Calu3 (cell line): ENCODE measurements at places on chromosomes 4 and X. TPM values are rescaled to one million over a fixed set of nuclear protein-coding genes. Genes with fewer than 3 reads are reported as not detected.

- no peak overlapping the region for H3K27ac ChIP-seq
- no peak overlapping the region for H3K4me3 ChIP-seq
- no peaks in the 10 kb centered on the region for H3K36me3 ChIP-seq
- peaks cover 12% of the 10 kb centered on the region for H3K4me1 ChIP-seq
These were observed 4.3 kb downstream of the PNCK start for GRCh38 chrX:153669174-153669890.

- H3K36me3 ChIP-seq: no peaks in the 10 kb centered on the region
- no peak overlapping the region for H3K27ac ChIP-seq
- H3K4me3 ChIP-seq: no peak overlapping the region
- no peaks in the 10 kb centered on the region for H3K4me1 ChIP-seq
These were observed 33.4 kb downstream of the COX18 start for GRCh38 chr4:73036123-73036522.

GRCh38 chr4:114654592-114654991 lies 56.0 kb downstream of the UGT8 start:
- DNase-seq: no peak
- H3K4me1 ChIP-seq: peaks cover 10% of the 10 kb centered on the region
- H3K4me3 ChIP-seq: no peak overlapping the region
- H3K27me3 ChIP-seq: no peaks in the 10 kb centered on the region
- H3K27ac ChIP-seq: no peak overlapping the region

DNA sequence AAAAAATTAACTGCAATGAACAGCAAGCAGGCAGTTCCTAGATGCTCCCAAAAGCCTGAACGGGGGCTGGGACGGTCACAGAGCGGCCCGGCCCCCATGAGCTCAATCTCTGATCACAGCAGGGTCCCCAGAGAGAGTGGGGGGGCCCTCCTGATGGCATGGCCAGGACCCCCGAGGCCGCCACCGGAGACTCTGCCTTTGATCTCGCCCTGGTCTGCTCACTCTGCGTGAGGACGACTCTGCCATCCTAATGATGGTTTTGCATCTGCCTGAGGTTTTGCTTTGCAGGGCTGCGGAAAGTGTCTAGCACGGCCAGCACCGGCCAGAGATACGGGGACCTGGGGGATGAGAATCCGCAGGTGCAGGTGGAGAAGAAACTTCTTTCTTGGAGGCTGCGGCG lies 103.8 kb downstream of the SHOX start:
- no peaks in the 10 kb centered on the region for H3K36me3 ChIP-seq
- no peak overlapping the region for H3K4me3 ChIP-seq
- no peak overlapping the region for H3K27ac ChIP-seq
- no peaks in the 10 kb centered on the region for H3K27me3 ChIP-seq
- no peaks in the 10 kb centered on the region for H3K4me1 ChIP-seq

Gene KCNE5
- total RNA-seq: 0.71 and 1.1 TPM in 2 replicates

GRCh38 chr4:85522277-85522676 lies 47.3 kb downstream of the ARHGAP24 start:
- H3K36me3 ChIP-seq: no peaks in the 10 kb centered on the region
- H3K27me3 ChIP-seq: no peaks in the 10 kb centered on the region
- H3K27ac ChIP-seq: no peak overlapping the region
- H3K4me3 ChIP-seq: no peak overlapping the region
- H3K4me1 ChIP-seq: peaks cover 7% of the 10 kb centered on the region
- no peak for DNase-seq

DNA sequence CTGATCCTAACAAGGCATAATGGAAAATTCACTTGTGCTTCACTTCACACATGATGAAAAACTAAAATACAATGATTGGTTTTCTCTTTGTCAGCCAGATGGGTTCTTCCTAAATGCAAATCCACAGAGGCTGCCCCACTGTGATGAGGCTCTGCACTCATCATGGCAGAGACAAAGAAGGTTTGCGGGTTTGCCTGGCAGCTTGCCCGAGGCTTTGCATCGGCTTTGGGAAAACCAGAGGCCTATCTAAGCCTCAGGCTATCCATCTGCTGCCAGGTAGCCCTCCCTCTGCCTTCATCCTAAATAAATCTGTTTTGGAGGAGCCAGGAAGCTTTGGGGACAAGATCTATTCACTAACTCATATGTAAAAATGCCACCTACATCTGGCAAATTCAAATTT lies 244.2 kb downstream of the PACRGL start:
- no peaks in the 10 kb centered on the region for H3K36me3 ChIP-seq
- no peak overlapping the region for H3K4me3 ChIP-seq

GRCh38 chr4:12573716-12574115 lies 910.4 kb downstream of the RAB28 start:
- no peak overlapping the region for H3K4me3 ChIP-seq
- no peaks in the 10 kb centered on the region for H3K27me3 ChIP-seq
- H3K4me1 ChIP-seq: no peaks in the 10 kb centered on the region
- no peaks in the 10 kb centered on the region for H3K36me3 ChIP-seq
- no peak for DNase-seq

GRCh38 chrX:96436105-96436504 lies 248.5 kb upstream of the DIAPH2 start:
- H3K4me1 ChIP-seq: peaks cover 12% of the 10 kb centered on the region
- H3K27ac ChIP-seq: no peak overlapping the region
- no peak overlapping the region for H3K4me3 ChIP-seq
- no peaks in the 10 kb centered on the region for H3K36me3 ChIP-seq
- H3K27me3 ChIP-seq: no peaks in the 10 kb centered on the region

- no peak overlapping the region for H3K4me3 ChIP-seq
- no peak for DNase-seq
- no peak overlapping the region for H3K27ac ChIP-seq
- H3K4me1 ChIP-seq: peaks cover 7% of the 10 kb centered on the region
- no peaks in the 10 kb centered on the region for H3K27me3 ChIP-seq
These were observed 1.3 kb upstream of the SLC25A4 start for GRCh38 chr4:185141777-185142176.

DNA sequence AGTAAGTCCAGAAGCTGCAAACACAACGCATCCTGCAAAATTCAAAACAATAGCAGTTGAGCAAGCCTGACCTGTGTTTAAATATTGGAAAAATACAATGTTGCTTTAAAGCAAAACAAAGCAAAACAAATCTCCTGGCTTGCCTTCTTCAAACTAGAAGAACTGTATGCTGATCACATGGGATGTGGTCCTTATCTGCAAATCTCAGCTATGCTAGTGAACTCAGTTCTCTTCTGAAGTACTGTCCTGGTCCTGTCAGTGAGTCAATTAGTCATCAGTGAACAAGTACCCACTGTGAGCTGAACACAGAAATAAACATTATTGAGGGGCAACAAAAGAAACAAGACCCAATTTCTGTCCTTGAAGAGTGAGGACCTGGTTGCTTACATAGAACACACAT lies 522.5 kb downstream of the SMARCA1 start:
- H3K36me3 ChIP-seq: no peaks in the 10 kb centered on the region
- no peaks in the 10 kb centered on the region for H3K27me3 ChIP-seq
- DNase-seq: no peak
- no peak overlapping the region for H3K27ac ChIP-seq
- no peak overlapping the region for H3K4me3 ChIP-seq

Gene FTHL17
- not detected in 2 replicates for total RNA-seq

GRCh38 chr4:48047896-48048295 lies 31.3 kb downstream of the NIPAL1 start:
- DNase-seq: no peak
- H3K4me3 ChIP-seq: no peak overlapping the region
- no peaks in the 10 kb centered on the region for H3K27me3 ChIP-seq
